ENCODE measurements at places on chromosomes 1 and 21.

DNA sequence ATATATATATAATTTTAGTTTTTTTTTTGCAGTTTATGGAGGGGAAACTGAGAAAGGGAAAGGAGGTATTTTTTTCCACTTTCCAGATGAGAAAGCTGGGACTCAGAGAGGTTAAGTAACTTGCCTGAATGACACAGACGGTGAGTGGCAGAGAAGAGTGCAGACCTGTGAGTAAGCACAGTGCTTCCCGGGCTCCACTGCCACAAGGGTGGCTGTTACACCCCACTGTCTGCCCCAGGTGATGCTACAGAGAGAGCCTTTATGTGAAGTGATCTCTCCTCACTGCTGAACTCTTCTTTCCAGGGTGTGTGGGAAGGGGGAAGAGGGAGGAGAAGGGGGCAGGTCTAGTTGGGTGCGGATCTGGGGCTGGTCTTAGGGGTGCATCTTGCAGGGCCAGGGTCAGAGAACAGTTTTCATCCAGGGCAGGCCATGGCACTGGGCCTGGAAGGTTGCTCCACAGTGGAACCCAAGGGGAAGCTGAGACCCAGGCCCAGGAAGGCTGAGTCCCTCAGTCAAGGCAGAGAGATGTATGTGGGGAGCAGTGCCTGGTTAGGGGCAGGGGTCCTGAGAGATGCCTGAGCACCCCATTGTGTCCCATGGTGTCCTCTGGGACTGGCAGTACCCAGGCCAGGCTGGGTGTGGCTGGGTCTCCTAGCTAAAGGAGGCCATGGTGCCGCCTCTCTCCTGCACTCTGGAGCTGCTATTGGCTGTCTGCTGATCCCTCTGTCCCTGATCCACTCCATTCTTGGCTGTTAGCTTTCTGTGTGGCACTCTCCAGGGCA, 357.5 kb downstream of the PTPRU start:
- no peak for DNase-seq

- DNase-seq, result no peak
These were observed 11.5 kb upstream of the C1orf198 start for GRCh38 chr1:230879778-230880177.

- DNase-seq, result peak; percentile 17
These were observed 43.9 kb downstream of the PIGK start for GRCh38 chr1:77175230-77175844.

GRCh38 chr1:194289569-194290266, 1103.3 kb upstream of the B3GALT2 start:
- peak; percentile 65 for DNase-seq

DNA sequence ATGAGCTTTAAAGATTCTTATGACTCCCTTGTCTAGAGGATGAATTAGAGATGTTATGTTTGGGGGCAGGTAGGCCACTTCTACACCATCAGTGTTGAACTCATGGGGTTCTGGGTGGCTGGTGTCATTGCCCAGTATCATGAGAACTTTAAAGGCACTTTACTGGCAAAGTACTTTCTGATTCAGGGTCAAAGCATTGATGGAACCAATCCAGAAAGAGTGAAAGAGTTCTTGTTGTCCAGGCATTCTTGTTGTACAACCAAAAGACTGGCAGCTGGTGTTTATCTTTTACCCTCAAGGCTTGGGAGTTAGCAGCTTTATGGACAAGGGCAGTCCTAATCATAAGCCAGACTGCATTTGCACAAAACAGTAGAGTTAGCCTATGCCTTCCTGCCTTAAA, 673.0 kb downstream of the USP25 start:
- no peak for DNase-seq

- no peak for DNase-seq
These were observed 11.5 kb downstream of the DENND1B start for GRCh38 chr1:197763769-197764168.

GRCh38 chr21:32411350-32412161, 950 bp upstream of the EVA1C start:
- DNase-seq, result no peak

- DNase-seq, result no peak
These were observed 129.1 kb upstream of the HOOK1 start for GRCh38 chr1:59685666-59686065.

DNA sequence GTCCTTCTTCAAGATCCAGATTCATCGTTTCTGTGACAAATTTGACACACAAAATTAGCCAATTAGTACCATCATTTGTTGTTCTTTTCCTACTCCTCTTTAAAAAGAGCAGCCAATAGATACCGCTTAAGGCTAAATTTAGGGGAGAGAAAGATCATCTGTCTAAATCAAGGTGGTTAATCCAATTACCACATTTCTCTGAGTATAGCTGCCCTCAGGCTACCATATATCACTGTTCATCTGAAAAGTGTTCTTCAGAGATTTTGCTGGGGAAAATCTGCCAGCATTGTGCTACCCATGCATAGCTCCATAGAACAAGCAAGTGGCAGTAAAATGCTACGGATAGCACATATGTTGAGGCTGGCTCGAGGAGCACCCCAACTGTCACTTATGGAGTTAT, 110.3 kb upstream of the ESRRG start:
- no peak for DNase-seq

DNA sequence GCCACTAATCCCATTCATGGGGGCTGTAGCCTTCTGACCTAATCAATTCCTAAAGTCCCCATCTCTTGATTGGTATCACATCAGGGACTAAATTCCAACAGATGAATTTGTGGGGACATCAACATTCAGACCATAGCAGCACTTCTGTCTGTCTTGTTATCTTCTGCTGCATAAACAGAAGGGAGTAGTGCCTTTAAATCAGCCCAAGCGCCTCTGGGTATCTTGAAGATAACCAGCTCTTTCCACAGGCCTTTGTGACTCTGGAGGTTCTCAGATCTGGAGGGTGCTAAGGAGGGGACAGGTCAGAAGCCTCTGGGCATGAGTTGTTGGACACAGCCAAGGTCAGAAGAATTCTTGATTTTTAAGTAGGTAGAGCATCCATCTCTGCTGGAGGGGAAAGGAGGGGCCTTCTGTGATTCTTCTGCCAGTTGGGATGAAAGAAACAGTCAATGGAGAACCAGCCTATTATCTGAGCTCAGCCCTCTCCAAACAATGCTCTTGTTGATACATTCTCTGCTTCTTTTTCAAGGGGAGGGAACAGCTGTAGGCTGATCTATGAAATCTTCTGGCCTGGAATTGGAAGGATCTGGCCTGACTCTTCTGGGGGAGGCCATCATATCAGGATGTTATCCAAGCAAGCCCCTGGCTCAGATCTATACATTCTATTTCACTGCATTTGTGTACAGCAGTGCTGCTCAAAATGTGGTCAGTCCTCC, 31.3 kb upstream of the LRIG2 start:
- no peak for DNase-seq

DNA sequence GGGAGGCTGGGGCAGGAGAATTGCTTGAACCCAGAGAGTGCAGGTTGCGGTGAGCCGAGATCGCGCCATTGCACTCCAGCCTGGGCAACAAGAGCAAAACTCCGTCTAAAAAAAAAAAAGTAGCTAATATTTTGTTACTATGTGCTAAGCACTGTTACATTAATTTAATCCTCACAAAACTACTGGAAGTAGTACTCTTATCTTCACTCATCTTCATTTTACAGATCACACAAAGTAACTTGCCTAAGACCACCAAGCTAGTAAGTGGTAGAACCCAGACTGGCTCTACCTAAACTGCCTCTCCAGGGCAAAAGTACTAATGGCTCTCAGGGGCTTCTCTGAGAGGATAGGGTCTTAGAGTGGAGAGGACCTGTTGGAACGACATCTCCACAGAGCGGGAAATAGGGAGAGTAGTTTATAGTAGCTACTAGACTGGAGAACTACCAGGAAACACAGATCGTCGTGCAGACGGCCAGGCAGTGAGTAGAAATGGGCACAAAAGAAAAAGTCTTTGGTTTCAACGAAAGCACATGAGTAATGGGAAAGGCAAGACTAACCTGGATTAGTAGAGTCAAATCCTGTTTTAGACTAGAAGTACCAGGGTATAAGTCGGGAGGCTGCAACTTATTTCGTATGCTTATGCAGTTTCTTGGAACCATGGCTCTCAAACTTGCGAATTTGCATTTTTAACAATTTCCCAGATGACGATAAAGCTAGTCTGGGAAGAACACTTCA, 1.4 kb downstream of the CLCC1 start:
- DNase-seq, result no peak

DNA sequence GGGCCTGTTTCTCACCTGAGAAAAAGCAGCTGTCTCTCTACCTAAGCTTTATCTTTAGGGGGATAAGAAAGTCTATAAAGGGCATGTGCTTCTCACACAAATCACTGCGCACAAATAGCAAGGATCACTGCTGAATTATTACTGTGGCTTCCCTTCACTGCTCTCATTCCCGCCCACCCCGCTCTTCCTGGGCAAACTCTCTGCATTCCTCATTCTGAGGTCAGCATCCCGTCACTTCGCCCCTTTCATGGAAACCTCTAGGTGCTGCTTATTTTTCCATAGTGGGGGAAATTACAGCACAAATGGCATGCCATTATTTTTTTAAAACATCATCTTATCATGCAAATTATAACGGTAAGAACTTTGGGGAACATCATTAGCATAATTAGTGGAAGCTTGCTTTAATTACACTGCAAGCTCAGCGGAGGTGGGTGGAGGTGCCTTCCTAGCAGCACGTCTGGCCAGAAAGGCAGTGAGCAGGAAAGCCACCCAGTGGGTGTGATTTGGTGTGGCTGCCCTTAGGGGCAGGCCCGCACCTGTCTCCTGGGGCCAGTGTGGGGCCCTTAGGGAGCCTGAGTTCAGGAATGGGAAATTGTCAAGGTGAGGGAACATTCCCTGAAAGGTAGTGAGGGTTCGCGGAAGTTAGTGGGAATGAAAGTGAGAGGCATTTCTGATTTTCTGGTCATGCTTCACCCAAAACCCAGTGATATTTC, 105.9 kb downstream of the LAMC2 start:
- DNase-seq, result no peak

- DNase-seq, result no peak
These were observed 55.6 kb upstream of the GCLM start for GRCh38 chr1:93964777-93965200.

- DNase-seq, result no peak
These were observed 20.6 kb upstream of the FCGR2A start for GRCh38 chr1:161484613-161485012.

- no peak for DNase-seq
These were observed 31.9 kb upstream of the SLC19A1 start for GRCh38 chr21:45574081-45574501.

DNA sequence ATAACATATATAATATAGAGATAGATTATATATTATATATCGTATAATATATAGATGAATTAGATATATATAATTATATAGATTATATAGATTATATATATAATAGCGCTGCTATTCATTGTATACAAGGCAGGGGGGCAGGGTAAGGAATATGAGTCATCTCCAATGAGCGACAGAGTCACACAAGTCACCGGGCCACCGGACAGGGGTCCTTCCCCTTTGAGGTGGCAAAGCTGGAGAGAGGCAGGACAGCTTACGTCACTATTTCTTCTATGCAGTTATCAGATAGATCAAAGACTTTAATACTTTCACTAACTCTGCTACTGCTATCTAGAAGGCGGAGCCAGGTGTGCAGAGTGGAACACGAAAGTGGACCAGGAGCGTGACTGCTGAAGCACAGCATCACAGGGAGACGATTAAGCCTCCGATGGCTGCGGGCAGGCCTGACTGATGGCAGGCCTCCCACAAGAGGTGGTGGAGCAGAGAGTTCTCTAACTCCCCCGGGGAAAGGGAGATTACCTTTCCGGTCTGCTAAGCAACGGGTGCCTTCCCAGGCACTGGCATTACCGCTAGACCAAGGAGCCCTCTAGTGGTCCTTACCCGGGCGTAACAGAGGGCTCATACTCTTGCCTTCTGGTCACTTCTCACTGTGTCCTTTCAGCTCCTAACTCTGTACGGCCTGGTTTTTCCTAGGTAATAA, 2154.7 kb downstream of the MRPL39 start:
- peak; percentile 1 for DNase-seq

DNA sequence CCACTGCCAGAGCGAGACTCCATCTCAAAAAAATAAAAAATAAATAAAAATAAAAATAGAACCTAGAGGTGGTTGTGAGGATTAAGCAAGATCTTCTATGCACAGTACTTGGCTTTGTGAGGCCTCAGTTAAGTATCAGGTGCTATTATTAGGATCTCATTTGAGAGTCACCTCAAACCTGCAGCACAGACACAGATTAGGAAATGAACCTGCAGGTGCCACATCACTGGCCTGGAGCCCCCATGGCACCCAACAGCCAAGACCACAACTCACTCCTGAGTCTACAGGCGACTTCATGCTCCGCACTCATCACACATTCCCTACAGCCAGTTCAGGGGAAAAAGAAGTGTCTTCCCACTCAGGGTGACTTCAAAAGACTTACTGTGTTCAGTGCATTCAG, 176.8 kb downstream of the SLC45A1 start:
- no peak for DNase-seq

- no peak for DNase-seq
These were observed 57.0 kb downstream of the DISP3 start for GRCh38 chr1:11535761-11536572.

GRCh38 chr1:240577095-240577494, 34.9 kb downstream of the GREM2 start:
- no peak for DNase-seq

- no peak for DNase-seq
These were observed 6.4 kb upstream of the THEM5 start for GRCh38 chr1:151859891-151860293.

DNA sequence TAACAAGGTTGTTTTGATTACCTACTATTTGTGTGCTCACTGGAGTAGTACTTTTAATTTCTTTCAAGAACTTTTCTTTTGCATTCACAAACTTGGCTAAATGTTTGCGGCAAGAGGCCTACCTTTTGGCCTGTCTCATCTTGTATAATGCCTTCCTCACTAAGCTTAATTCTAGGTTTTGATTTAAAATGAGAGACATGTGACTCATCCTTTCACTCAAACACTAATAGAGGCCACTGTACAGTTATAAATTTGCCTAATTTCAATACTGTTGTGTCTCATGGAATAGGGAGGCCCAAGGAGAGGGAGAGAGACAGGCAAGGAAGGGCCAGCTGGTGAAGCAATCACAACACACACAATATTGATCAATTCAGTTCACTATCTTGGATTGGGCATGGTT, 66.1 kb downstream of the ZNF644 start:
- no peak for DNase-seq

GRCh38 chr1:43951021-43951985, 4.6 kb downstream of the IPO13 start:
- DNase-seq, result no peak

DNA sequence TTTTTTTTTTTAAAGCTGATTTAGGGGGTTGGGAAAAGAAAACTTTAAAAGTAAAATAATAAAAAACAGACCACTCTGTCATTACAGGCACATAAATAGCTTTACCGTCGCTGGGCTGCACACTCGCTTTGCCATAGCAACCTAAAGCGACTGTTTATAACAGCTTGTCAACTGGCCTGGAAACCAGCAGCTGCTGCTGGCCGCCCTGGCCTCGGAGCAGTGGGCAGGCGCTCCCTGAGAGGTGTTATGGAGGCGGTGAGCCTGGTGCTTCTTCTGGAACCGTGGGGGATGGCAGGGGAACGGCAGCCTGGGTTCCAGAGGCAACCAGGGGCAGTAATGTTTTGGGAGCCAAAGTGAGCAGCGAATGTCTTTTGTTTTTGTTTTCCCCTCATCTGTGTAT, 45.7 kb downstream of the ATP2B4 start:
- no peak for DNase-seq

Data from Jurkat, Clone E6-1 (cell line).